ENCODE measurements at places on chromosomes 6 and 20.

- DNase-seq: no peak
These were observed 24.2 kb downstream of the PRPH2 start for GRCh38 chr6:42698217-42698616.

- no peak for DNase-seq
These were observed 1.9 kb downstream of the DDAH2 start for GRCh38 chr6:31727034-31727716.

DNA sequence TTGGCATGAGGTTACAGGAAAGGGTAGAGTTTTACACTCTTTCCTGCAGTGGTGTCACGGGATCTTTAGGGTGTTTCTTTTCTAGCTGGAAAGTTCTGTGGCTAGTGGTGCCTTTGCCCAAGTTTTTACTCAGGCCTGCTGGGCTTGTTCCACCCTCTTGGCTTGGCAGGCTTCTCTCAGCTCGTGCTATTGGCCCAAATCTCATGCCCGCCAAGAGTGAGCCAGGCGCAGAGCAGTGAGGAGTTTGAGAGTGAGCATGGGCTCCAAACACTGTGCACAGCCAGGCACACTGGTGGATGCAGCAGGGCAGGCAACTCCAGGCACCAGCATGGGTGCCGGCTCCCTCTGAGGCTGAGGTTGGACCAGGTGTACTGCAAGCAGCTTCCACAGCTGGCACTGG, 206.5 kb downstream of the SAMD5 start:
- no peak for DNase-seq

DNA sequence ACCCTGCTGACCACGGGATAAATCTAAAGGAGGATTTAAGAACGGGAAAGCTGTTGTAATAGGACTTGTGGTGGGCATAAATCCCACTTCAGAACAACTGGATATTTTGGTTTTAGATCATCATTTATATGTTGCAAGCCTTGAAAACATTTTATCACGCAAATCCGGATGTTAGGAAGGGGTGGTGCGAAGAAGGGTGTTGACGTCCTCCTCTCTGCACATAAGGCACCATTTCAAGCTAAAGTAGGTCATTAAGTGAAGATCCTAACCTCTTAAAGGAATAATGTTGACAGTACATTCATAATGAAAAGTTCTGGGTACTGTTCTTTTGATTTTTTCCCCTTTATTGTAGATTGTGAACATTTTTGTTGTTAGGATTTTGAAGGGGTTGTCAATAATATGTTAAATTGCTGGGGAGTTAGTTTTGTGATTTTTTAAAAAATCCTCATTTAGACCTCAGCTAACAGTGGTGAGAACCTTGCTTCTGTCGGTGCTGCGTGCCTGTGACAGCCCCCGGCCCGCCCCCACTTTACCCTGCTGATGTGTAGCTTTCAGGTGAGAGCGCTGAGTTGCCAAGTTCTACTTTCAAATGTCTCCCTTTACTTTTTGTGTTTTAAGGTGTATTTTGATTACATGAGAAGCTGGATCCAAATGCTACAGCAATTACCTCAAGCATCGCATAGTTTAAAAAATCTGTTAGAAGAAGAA, 88.8 kb downstream of the MAP3K4 start:
- DNase-seq: no peak

- DNase-seq: no peak
These were observed 20.8 kb downstream of the ZBTB2 start for GRCh38 chr6:151370509-151371078.
